ENCODE measurements at places on chromosomes 12 and 14.
A peak's percentile ranks its signal among the peaks of the same experiment; 100 is the strongest.

GRCh38 chr14:69657950-69658355 is 46.6 kb downstream of the SUSD6 start:
- H3K4me3 ChIP-seq: no peak overlapping the region
- no peaks in the 10 kb centered on the region for H3K27me3 ChIP-seq
- peaks cover 87% of the 10 kb centered on the region for H3K4me1 ChIP-seq
- peak overlapping the region; percentile 39 for H3K27ac ChIP-seq
- DNase-seq: no peak

- H3K36me3 ChIP-seq: no peaks in the 10 kb centered on the region
- no peaks in the 10 kb centered on the region for H3K27me3 ChIP-seq
- peaks cover 27% of the 10 kb centered on the region for H3K4me1 ChIP-seq
These were observed 10.8 kb downstream of the PITPNM2 start for GRCh38 chr12:123139926-123140675.

GRCh38 chr14:63322897-63323573 is 4.3 kb upstream of the GPHB5 start:
- no peaks in the 10 kb centered on the region for H3K4me1 ChIP-seq
- no peaks in the 10 kb centered on the region for H3K27me3 ChIP-seq
- no peak overlapping the region for H3K27ac ChIP-seq
- no peak for DNase-seq
- no peaks in the 10 kb centered on the region for H3K36me3 ChIP-seq
- no peak overlapping the region for H3K4me3 ChIP-seq

DNA sequence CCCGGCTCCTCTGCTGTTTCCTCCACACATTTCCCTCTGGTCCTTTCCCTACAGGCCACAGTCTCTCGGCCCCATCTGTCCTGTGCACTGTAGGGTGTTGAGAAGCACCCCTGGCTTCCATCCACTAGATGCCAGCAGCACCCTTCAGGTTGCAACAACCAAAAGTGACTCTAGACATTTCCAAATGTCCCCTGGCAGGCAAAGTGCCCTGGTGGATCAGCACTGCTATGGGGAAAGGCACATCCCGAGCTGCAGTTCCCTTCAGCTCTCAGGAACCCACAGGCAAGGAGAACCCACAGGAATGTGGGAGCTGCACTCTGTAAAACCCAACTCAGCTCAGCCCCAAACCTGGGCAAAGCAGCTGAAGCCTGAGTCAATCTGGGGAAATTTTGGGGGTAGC is 77.0 kb downstream of the RBM19 start:
- H3K4me1 ChIP-seq: no peaks in the 10 kb centered on the region
- no peak overlapping the region for H3K4me3 ChIP-seq
- no peak overlapping the region for H3K27ac ChIP-seq
- H3K36me3 ChIP-seq: peaks cover 90% of the 10 kb centered on the region
- H3K27me3 ChIP-seq: no peaks in the 10 kb centered on the region
- no peak for DNase-seq

GRCh38 chr14:20818861-20819260 is 16.2 kb upstream of the RNASE1 start:
- peaks cover 9% of the 10 kb centered on the region for H3K4me1 ChIP-seq
- no peaks in the 10 kb centered on the region for H3K36me3 ChIP-seq
- no peak overlapping the region for H3K4me3 ChIP-seq

- H3K4me3 ChIP-seq: no peak overlapping the region
- H3K27ac ChIP-seq: no peak overlapping the region
- H3K27me3 ChIP-seq: no peaks in the 10 kb centered on the region
- H3K4me1 ChIP-seq: no peaks in the 10 kb centered on the region
- DNase-seq: no peak
These were observed 14.3 kb upstream of the NXPH4 start for GRCh38 chr12:57202321-57202720.

- no peaks in the 10 kb centered on the region for H3K4me1 ChIP-seq
- H3K27me3 ChIP-seq: no peaks in the 10 kb centered on the region
- no peak for DNase-seq
- no peak overlapping the region for H3K27ac ChIP-seq
These were observed 44.3 kb upstream of the STRN3 start for GRCh38 chr14:31070431-31070830.

- H3K27ac ChIP-seq: no peak overlapping the region
- DNase-seq: no peak
- no peak overlapping the region for H3K4me3 ChIP-seq
These were observed 14.1 kb downstream of the SGPP1 start for GRCh38 chr14:63713764-63714163.

All from spleen (tissue), 13 donors.